ENCODE measurements at places on chromosomes 5 and 9. TPM values are rescaled to one million over a fixed set of nuclear protein-coding genes. Genes with fewer than 3 reads are reported as not detected.

Gene AJM1
- total RNA-seq, result 5.9 TPM

Gene PRSS3
- not detected for total RNA-seq

Gene TXNDC8
- total RNA-seq, result not detected

Gene RALGPS1
- total RNA-seq, result 6.4 TPM

Gene NRG2
- 0.90 TPM for total RNA-seq

Gene PCDHB9
- 1.1 TPM for total RNA-seq

Gene SV2C
- total RNA-seq, result 0.05 TPM

Gene SLC36A3
- total RNA-seq, result not detected

Gene FBP1
- total RNA-seq, result 4.2 TPM

Gene TMED9
- total RNA-seq, result 117 TPM

Gene ARL14EPL
- total RNA-seq, result not detected

Gene GTF2H2
- 20.7 TPM for total RNA-seq

Gene SPATA24
- 1.9 TPM for total RNA-seq

Gene WNK2
- 39.5 TPM for total RNA-seq

Gene C5orf58
- total RNA-seq, result not detected

Gene IL3
- total RNA-seq, result not detected

Gene PIP5K1B
- total RNA-seq, result 2.6 TPM

Gene OR1L8
- not detected for total RNA-seq

Gene PCDHA4
- total RNA-seq, result 0.48 TPM

Gene FRRS1L
- total RNA-seq, result 0.97 TPM

Gene KCNT1
- 0.38 TPM for total RNA-seq

Gene FGFR4
- total RNA-seq, result 1.5 TPM

Gene NOXA1
- total RNA-seq, result 2.7 TPM

Gene SVEP1
- total RNA-seq, result 97.9 TPM

Gene DOCK2
- 26.0 TPM for total RNA-seq

Gene ANXA2R
- total RNA-seq, result 4.7 TPM

Gene FCN2
- not detected for total RNA-seq

Gene TLR4
- 31.3 TPM for total RNA-seq

Gene INSL6
- not detected for total RNA-seq

Gene CCNI2
- total RNA-seq, result not detected

Gene SCGB3A2
- total RNA-seq, result not detected

Gene ADAMTS13
- total RNA-seq, result 0.48 TPM

Gene SLC1A3
- 44.4 TPM for total RNA-seq

Gene PCDH12
- 9.3 TPM for total RNA-seq

Gene PFN3
- total RNA-seq, result not detected

Gene PCDH1
- total RNA-seq, result 36.7 TPM

Gene GABBR2
- total RNA-seq, result not detected

Gene OR13C3
- total RNA-seq, result not detected

Gene CCDC171
- 2.6 TPM for total RNA-seq

Gene CA9
- 1.2 TPM for total RNA-seq

Gene ALDH1B1
- total RNA-seq, result 217 TPM

Gene PDE6A
- total RNA-seq, result not detected

Gene RFX3
- total RNA-seq, result 7.6 TPM

Gene NCBP1
- total RNA-seq, result 24.7 TPM
